ENCODE measurements at places on chromosomes 5 and 9. TPM values are rescaled to one million over a fixed set of nuclear protein-coding genes. Genes with fewer than 3 reads are reported as not detected.

The TAF11L5 gene
- not detected for total RNA-seq

The CDC20B gene
- not detected for total RNA-seq

The TMEFF1 gene
- total RNA-seq = 0.26 TPM

The IL11RA gene
- total RNA-seq = 40.5 TPM

The RCL1 gene
- 17.0 TPM for total RNA-seq

The SLC22A4 gene
- total RNA-seq = 9.5 TPM

The TEK gene
- total RNA-seq = 0.78 TPM

The SAXO1 gene
- total RNA-seq = 0.13 TPM

The FOXD4 gene
- total RNA-seq = 0.43 TPM

The PAEP gene
- total RNA-seq = not detected

The RASGEF1C gene
- total RNA-seq = not detected

The DNAJC18 gene
- 14.2 TPM for total RNA-seq

The IL5 gene
- total RNA-seq = not detected

The C7 gene
- total RNA-seq = not detected

The IL31RA gene
- 1.4 TPM for total RNA-seq

The LRRC14B gene
- total RNA-seq = not detected

The ORM1 gene
- not detected for total RNA-seq

The HAVCR1 gene
- not detected for total RNA-seq

The CEL gene
- total RNA-seq = 0.11 TPM

The IL3 gene
- not detected for total RNA-seq

The TRIM14 gene
- total RNA-seq = 6.7 TPM

The LCN12 gene
- total RNA-seq = not detected

The GMCL2 gene
- total RNA-seq = not detected

The MYMK gene
- not detected for total RNA-seq

The ADAMTS19 gene
- not detected for total RNA-seq

The PRDM9 gene
- total RNA-seq = not detected

The GALNT10 gene
- 87.9 TPM for total RNA-seq
